Kidney (tissue), 22 donors: ENCODE measurements at places on chromosomes 11 and 22. TPM values are rescaled to one million over a fixed set of nuclear protein-coding genes. Genes with fewer than 3 reads are reported as not detected.

DNA sequence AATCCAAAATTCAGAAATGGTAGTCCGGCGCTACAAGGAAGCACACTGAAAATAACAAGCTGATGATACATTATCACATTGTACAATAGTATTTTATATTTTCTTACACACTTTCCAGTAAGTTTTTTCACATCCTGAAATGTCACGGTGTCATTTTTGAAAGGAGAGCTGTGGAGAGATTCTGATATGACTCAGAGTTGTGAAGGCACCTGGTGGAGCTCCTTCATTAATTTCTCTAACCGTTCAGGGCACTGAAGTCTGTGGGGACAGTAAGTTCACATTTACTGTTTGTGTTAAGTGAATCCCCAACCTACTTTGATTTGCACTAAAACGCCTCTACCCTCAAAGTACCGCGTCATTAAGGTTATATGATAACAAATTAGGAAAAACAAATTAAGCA, 13.3 kb downstream of the LDHAL6A start:
- H3K36me3 ChIP-seq: no peaks in the 10 kb centered on the region
- no peak overlapping the region for H3K27ac ChIP-seq
- H3K27me3 ChIP-seq: no peaks in the 10 kb centered on the region
- DNase-seq: no peak

TPBGL gene
- 0.69 TPM for total RNA-seq

DNA sequence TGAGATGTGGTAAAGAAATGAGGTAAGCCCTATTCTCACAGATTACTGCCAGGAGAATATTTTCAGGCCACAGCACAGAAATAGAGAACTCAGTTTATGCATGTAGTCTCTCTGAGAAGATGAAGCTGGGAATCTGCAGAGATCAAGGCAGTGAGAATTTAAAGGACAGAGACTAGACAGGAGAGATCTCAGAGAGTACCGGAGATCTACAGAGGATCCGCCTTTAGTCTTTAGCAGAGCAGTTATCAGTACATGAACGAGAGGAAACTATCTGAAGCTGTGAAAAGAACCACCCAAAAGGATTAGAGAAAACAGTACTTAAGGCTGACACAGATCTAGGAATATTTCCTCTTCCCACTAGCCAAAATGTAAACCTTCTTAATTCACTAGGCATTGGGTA, 101.5 kb downstream of the DLG2 start:
- DNase-seq: no peak
- no peaks in the 10 kb centered on the region for H3K4me1 ChIP-seq
- no peaks in the 10 kb centered on the region for H3K36me3 ChIP-seq
- no peaks in the 10 kb centered on the region for H3K27me3 ChIP-seq
- H3K27ac ChIP-seq: no peak overlapping the region

DNA sequence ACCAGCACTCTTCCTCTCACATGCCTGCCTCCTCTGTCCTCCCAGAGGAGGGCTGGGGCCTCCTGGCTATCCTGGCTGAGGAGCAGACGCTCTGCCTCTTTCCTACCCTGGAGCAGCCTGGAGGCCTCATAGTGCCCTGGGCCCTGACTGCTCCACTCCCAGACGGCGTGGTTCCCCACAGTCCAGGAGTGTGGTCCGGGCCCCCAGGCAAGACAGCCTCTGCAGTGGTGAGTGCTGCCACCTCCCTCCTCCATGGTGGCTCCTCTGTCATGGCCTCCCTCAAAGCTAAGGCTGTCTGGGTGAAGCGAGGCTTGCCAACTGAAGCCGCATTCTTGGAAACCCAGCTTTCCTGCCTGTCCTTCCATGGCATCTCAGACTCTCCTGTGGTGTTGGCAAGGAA, 19.8 kb downstream of the GAB4 start:
- no peak overlapping the region for H3K27ac ChIP-seq
- H3K27me3 ChIP-seq: no peaks in the 10 kb centered on the region
- no peak for DNase-seq

GRCh38 chr11:12128301-12128751, 17.9 kb downstream of the MICAL2 start:
- H3K27me3 ChIP-seq: no peaks in the 10 kb centered on the region
- H3K4me1 ChIP-seq: no peaks in the 10 kb centered on the region
- DNase-seq: no peak
